ENCODE measurements at places on chromosomes 16 and 17. TPM values are rescaled to one million over a fixed set of nuclear protein-coding genes. Genes with fewer than 3 reads are reported as not detected.

JPH3 gene
- 3.1 TPM for total RNA-seq

CYBA gene
- total RNA-seq, result 70.3 TPM

IRX3 gene
- 0.96 TPM for total RNA-seq

GRCh38 chr16:24984903-24985675 is 30.1 kb downstream of the ARHGAP17 start:
- no peak for DNase-seq

GRCh38 chr17:28412099-28412498 is 6.1 kb upstream of the SLC46A1 start:
- no peak for DNase-seq

Data from umbilical cord (tissue), 2 donors.